NCI-H446 treated with DMSO at 0.1 percent for 48 hours (cell line): ENCODE measurements at places on chromosomes 7 and 10.

DNA sequence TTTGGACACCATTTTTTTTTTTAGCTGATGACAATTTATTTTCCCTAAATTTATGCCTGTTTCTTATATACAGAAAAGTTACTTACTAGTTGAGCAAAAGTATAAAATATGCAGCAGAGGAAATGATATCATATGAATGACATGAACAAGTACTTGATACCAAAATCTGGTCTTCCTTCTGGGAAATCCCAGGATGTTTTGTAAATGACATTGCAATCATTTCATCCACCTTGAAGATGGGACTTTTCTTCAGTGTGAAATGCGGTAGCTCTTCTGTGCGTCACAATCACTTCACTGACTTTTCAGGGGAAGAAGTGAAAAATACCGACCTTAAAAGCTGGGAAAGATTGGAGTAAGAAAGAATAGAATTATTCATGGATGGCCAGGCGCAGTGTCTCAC lies 23.8 kb downstream of the C1QL3 start:
- no peak for DNase-seq

DNA sequence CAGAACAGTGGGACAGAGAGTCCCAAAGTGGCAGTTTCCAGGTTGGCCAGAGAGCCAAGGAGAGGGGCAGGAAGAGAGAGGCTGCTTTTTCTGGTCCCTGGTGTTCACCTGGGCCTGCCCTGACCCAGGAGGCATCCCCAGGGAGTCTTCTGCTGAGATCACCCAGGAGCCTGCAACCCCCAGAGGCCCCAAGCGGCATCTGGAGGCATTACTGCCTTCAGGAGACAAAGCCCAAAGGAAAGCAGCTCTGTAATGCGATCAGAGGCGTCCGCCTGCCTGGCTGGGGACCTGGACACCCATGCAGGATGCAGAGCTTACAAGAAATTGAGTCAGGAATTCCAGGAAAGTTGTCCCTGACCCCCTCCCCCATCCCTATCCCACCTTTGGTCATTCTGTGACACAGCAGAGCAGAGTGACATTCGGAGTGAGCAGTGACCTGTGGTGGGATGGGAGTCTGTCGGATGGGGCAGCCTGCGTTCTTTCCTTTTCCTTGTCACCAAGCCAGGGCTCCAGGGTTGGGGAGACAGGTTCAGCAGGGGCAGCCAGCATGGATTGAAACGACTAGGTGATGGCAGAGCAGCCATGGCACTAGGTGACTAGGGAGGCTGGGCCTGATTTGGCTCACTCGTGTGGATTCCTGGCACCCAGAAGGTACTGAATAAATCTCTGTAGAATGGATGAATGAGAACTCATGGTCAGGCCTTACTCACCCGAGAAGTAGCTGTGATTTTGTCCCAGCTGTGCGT lies 10.4 kb downstream of the UNC5B start:
- DNase-seq, result no peak

- no peak for DNase-seq
These were observed 9.0 kb upstream of the HSPB1 start for GRCh38 chr7:76293407-76293901.

DNA sequence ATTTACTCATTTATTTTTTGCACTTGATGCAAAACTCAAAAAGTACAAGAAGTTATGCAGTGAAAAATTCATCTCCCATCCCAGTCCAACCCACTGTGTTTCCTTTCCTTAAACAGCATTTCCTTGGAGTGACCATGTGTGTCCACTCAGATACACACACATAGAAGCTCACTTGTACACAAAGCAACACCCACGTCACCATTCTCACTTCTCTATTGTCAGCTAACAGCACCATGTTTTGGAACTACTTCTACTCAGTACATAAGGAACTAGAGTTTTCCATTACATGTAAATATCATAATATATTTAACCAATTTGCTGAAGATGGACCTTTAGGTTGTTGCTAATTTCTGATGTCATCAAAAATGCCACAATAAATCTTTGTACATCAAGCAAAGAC lies 167.6 kb downstream of the GRID1 start:
- DNase-seq, result no peak

GRCh38 chr7:146214842-146215241 lies 98.2 kb downstream of the CNTNAP2 start:
- DNase-seq, result no peak

DNA sequence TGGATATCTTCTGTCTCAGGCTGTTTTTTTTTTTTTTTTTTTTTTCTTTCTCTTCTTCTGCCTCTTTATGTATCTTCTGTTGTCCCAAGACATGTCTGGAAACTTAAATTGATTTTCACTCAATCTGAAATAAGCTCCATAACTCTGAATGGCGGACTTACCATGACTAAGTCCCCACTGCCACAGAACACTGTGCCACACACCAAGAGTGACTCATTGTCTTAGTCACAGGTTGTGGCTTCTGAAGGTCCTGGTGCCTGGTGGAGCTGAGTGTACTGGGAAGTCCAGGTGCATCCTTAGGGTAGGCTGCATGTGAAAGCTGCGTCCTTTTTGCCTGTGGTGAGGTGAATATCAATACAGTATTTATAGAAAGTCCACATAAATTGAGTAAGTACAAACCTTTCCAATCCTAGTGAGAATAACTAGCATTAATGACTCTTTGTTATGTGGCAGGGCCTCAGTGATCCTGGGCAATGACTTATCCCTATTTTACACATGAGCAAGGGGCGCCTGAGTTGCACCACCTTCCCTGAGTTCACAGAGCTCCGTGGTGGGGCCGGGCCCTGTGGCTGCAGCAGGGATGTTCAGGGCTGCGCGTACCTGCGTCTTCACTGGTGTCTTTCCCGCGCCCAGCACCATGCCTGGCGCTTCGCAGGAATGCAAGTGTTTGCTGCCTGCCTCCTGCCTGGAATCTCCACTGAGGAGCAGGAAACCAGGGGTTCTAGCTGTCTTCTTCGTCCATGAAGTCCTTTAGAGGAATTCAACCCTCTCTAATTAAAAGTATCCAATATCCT lies 4.3 kb downstream of the PFKP start:
- DNase-seq, result no peak

GRCh38 chr10:51615764-51616298 lies 83.6 kb downstream of the CSTF2T start:
- no peak for DNase-seq

- no peak for DNase-seq
These were observed 2.2 kb upstream of the ABHD11 start for GRCh38 chr7:73740771-73741170.

- DNase-seq, result no peak
These were observed 86.0 kb downstream of the ARID5B start for GRCh38 chr10:61987537-61987936.

GRCh38 chr10:70442332-70442988 lies 979 bp upstream of the NODAL start:
- no peak for DNase-seq

DNA sequence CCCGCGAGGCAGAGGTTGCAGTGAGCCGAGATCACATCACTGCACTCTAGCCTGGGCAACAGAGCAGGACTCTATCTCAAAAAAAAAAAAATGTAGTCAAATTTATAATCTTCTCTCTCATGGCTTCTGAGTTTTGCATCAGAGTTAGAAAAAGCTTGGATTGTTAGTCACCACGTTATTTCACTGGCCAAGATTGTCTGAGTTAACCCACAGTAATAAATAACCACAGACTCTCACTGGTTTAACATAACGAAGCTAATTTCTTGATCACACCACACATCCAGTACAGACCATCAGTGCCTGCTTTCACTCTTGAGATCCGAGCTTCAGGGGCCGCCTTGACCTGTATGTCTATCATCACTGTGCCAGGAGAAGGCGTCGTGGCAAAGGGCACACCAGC lies 116.8 kb upstream of the JCAD start:
- no peak for DNase-seq

DNA sequence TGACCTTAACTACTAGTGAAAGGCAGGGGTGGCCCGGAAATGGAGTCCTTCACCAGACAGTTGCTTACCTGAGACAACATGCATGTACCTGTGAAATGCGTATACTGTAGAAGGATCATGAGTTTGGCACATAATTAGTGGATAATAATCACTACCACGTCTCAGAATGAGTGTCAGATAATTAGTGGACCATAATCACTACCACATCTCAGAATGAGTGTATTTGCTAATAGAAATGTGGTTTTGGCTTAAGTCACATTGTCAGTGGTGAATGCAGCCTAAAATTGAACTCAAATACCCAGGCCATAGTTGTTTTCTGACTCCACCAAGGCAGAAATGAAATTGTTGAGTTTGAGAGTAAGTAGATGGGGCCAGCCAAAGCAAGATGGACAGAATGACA lies 468.3 kb upstream of the GALNT17 start:
- no peak for DNase-seq

DNA sequence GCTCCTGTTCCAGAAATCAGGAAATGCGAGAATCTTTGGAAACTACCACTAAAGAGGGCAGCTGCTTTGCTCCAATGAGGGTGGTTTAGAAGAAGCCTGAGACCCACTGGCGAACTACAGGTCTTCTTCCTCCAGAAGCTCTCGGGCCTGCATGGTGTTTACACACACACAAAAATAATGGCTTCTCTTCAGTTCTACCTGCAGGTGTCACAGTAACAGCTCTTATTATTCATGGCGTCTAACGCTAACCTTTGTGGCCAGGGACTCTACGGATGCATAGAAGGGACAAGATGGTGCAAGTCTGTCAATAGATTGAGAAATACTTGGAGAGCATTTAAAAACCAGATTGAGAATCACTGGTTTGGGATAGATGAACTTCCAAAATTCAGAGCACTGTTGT lies 22.4 kb downstream of the GPR141 start:
- DNase-seq, result no peak

DNA sequence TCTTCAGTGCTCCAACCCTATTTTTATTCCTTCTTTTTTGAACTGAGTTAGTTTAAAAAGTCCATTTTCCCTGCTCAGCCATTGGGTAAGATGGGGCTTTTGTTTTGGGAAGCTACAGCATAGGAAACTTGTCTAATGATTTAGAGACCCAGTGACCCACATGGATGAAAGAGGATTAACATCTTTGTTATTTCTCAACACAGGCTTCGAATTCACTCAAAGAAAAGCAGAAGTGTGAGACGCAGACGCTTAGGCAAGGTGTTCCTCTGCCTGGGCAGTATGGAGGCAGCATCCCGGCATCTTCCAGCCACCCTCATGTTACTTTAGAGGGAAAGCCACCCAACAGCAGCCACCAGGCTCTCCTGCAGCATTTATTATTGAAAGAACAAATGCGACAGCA lies 152.0 kb downstream of the HDAC9 start:
- no peak for DNase-seq

DNA sequence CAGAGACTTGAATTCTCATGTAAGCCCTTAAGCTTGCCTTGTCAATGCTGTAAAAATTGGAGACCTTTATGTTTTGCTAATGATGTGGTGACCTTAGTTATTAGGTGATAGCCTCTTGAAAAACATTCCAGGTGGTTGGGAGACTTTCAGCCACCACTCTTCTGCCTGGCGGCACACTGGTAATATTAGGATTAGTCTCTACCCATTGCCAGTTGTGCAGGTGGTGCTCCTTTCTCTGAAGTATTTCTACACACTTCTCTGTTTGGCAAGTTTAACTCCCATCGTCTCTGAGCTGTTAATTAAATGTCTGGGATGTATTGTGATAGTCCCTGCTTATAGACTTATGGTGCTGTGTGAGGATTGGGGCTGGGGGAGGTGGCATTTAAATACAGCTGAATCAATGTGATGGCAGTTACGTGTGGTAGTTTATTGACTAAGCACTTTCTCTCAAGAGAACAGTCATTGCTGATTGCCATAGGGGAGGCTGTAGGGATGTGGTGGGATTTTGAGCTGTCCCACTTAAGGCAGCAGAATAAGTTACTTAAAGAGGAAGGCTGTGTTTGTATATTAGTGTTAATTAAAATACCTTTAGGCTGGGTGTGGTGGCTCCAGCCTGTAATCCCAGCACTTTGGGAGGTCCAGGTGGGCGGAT lies 61.7 kb downstream of the DAGLB start:
- DNase-seq, result no peak

DNA sequence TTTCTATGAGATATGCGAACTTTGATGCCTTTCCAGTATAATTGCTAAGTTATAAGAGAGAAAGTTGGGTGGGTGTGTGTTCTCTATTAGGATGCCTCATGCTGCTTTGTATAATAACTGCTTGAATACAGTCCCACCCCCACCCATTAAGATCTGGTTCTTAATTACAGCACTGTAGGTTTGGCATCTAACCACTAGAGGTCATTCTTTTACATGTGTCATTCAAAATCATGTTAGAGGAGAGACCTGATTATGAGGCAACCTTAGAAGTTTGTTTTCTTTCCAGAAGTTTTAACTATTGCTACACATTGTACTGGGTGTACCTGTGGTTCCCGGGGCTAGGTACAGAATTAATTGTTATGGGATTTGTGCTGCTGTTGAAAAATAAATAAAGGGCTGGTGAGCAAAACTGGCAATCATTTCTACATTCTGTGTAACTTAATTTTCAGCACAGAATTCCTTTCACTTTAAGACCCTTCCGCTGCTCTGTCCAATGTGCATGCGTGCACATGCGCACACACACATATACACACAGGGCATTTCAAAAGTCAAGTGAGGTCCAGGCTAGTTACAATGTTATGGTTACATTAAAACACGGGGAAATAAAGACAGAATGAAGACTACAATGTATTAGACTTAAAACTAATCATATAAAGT lies 1156.3 kb downstream of the SORCS3 start:
- no peak for DNase-seq

GRCh38 chr10:68647672-68648341 lies 73.2 kb upstream of the CCAR1 start:
- no peak for DNase-seq

DNA sequence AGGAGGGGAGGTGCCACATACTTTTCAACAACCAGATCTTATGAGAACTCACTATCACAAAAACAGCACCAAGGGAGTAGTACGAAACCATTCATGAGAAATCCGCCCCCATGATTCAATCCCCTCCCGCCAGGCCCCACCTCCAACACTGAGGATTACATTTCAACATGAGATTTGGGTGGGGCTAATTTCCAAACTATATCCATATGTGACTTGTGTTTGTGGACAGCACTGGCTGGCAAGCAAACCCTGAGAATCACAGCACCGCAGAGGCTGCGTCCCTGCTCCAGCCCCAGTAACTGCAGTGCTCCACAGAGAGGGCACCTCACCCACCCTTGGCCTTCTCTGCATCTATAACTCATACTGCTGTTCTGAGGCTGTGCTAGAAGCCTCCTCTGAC lies 211.2 kb upstream of the PODXL start:
- DNase-seq, result no peak

DNA sequence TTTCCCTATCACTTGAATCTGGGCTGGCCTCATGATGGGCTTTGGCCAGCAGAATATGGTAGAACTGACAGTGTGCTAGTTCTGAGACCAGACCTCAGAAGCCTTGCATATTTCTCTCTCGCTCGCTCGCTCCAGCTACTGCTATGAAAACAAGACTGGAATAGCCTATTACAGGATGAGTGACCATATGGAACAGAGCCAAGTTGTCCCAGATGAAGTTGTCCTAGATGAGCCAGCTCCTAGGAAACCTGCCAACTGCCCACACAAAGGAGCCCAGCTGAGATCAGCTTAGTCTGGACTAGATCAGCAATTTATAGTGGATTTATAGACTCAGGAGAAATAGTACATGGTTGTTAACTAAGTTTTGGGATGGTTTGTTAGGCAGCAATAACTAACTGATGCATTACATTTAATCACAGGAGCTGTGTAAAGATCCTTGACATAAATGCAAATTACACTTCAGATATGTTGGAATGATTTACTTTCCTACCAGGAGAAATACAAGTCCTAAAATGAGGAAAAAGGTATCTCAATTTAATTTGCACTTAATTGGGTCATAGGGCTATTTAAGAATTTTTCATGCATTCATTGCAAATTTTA lies 6.8 kb upstream of the HECW1 start:
- DNase-seq, result no peak
